ENCODE measurements at places on chromosomes 13 and 19. TPM values are rescaled to one million over a fixed set of nuclear protein-coding genes. Genes with fewer than 3 reads are reported as not detected.

The ADGRE2 gene
- 5.9 TPM for total RNA-seq

The RGCC gene
- total RNA-seq, result 3.6 TPM

The ATP8A2 gene
- 1.4 TPM for total RNA-seq

The LHB gene
- not detected for total RNA-seq

The NLRP5 gene
- not detected for total RNA-seq

The MAMSTR gene
- total RNA-seq, result 0.77 TPM

The ZIK1 gene
- total RNA-seq, result 8.0 TPM

The NKG7 gene
- total RNA-seq, result not detected

The FGF9 gene
- not detected for total RNA-seq

The CPB2 gene
- total RNA-seq, result not detected

The LGALS4 gene
- not detected for total RNA-seq

The ZNF471 gene
- total RNA-seq, result 1.7 TPM

The CEACAM7 gene
- total RNA-seq, result not detected

The IL11 gene
- 1.0 TPM for total RNA-seq

The ZNF536 gene
- 2.5 TPM for total RNA-seq

The ZNF486 gene
- 2.4 TPM for total RNA-seq

The TBC1D4 gene
- 22.2 TPM for total RNA-seq

The SPINT2 gene
- total RNA-seq, result not detected

The CYP2A6 gene
- not detected for total RNA-seq

The ZNF439 gene
- 24.8 TPM for total RNA-seq

The FAM216B gene
- not detected for total RNA-seq

The PRRG2 gene
- total RNA-seq, result 1.4 TPM

The TMEM272 gene
- under 0.01 TPM for total RNA-seq

The ERICH6B gene
- not detected for total RNA-seq

The MATK gene
- 1.7 TPM for total RNA-seq

The GAS6 gene
- 20.2 TPM for total RNA-seq

The ARGLU1 gene
- total RNA-seq, result 29.9 TPM
